ENCODE measurements at places on chromosomes 12 and 14. TPM values are rescaled to one million over a fixed set of nuclear protein-coding genes. Genes with fewer than 3 reads are reported as not detected.

Gene ZNF891
- 1.2 TPM for polyA plus RNA-seq

Gene OR10G3
- polyA plus RNA-seq = not detected

Gene DCTN2
- polyA plus RNA-seq = 238 TPM

Gene JAG2
- polyA plus RNA-seq = 16.2 TPM

Gene CEP170B
- polyA plus RNA-seq = 2.8 TPM

Gene PPP1R13B
- 24.8 TPM for polyA plus RNA-seq

Gene PROX2
- polyA plus RNA-seq = not detected

Gene TMPRSS12
- polyA plus RNA-seq = not detected

Gene BLTP3B
- 6.5 TPM for polyA plus RNA-seq

Gene RERGL
- polyA plus RNA-seq = 2.7 TPM

Gene RPL10L
- polyA plus RNA-seq = not detected

Gene TAS2R7
- not detected for polyA plus RNA-seq

Gene NYNRIN
- 2.2 TPM for polyA plus RNA-seq

Gene SCFD1
- polyA plus RNA-seq = 115 TPM

Gene OTOGL
- 0.08 TPM for polyA plus RNA-seq

Gene FGF6
- not detected for polyA plus RNA-seq

Gene GPR135
- polyA plus RNA-seq = 2.3 TPM

Gene VDR
- polyA plus RNA-seq = 64.7 TPM

Gene OAS1
- 9.2 TPM for polyA plus RNA-seq

Gene SLC10A1
- polyA plus RNA-seq = not detected

Gene SLC4A8
- polyA plus RNA-seq = 4.5 TPM

Gene TAS2R9
- polyA plus RNA-seq = not detected

Gene FOXN4
- polyA plus RNA-seq = 0.24 TPM

Gene ABHD12B
- 0.42 TPM for polyA plus RNA-seq

Gene OTX2
- not detected for polyA plus RNA-seq

Gene FLRT2
- polyA plus RNA-seq = 15.3 TPM

Gene ARHGEF25
- 5.3 TPM for polyA plus RNA-seq

Gene NFE2
- 0.34 TPM for polyA plus RNA-seq

Gene NINJ2
- 2.5 TPM for polyA plus RNA-seq

Gene CFAP251
- 2.7 TPM for polyA plus RNA-seq

Gene GALNT16
- 16.3 TPM for polyA plus RNA-seq

Gene LMO3
- polyA plus RNA-seq = 6.8 TPM

Gene RIMBP2
- polyA plus RNA-seq = 2.8 TPM

Gene SLC16A7
- polyA plus RNA-seq = 3.5 TPM

Gene KRT74
- polyA plus RNA-seq = not detected

Gene TPPP2
- 0.44 TPM for polyA plus RNA-seq

Gene PLCZ1
- not detected for polyA plus RNA-seq

Gene INHBC
- polyA plus RNA-seq = not detected

Gene RNASE3
- polyA plus RNA-seq = 0.64 TPM

All from adrenal gland (tissue), 19 donors.